ENCODE measurements at places on chromosomes 1 and 21.

GRCh38 chr1:41281334-41281733 is 39.2 kb upstream of the SCMH1 start:
- no peak for DNase-seq

- DNase-seq, result no peak
These were observed 81.1 kb downstream of the LHX4 start for GRCh38 chr1:180311011-180311730.

GRCh38 chr1:24203404-24203803 is 16.3 kb upstream of the IFNLR1 start:
- DNase-seq, result no peak

DNA sequence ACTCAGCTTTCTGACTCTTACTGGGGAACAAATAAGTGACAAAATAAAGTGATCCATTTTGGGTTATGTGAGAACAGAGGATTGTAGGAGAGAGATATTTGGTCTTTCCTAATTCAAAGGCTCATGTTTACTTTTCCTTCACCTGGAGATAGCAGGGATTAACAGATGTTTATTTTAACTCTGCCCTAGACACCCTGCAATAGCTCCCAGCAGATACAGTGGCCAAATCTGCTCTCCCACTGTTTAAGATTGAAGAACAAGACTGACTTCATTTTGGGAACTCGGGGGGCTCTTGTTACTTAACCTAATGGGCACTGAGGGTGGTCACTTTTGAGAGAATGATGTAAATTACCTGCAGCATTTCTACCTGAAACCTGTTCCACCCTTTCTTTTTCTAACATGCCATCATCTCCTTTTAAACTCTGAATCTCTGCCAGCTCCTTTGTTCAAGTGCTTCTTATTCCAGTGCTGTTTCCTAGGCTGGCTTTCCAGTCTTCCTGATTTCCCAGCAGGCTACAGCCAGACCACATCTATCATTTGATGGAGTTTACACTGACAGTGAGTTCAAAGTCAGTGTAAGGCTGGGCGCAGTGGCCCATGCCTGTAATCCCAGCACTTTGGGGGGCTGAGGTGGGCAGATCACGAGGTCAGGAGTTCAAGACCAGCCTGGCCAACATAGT is 90.0 kb downstream of the SELENOF start:
- no peak for DNase-seq

GRCh38 chr1:1037366-1038327 is 17.7 kb downstream of the AGRN start:
- no peak for DNase-seq

DNA sequence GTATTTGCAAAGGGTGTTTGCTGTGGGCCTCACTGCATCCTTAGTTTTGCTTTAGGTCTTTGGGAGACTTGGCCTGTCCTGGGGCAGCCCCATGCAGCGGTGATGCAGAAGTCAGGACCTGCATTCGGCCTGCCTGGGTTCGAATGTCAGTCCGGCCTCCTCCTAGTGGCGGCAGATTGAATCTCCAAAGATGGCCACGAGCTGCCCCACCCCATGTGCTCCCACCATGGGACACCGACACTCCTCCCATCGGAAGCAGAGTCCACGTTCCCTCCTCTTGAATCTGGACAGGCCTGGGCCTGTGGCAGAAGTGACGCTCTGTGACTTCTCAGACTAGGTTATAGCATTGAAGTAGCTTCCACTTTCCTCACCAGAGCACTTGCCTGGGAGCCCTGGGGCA is 16.3 kb upstream of the NPPB start:
- DNase-seq, result no peak

DNA sequence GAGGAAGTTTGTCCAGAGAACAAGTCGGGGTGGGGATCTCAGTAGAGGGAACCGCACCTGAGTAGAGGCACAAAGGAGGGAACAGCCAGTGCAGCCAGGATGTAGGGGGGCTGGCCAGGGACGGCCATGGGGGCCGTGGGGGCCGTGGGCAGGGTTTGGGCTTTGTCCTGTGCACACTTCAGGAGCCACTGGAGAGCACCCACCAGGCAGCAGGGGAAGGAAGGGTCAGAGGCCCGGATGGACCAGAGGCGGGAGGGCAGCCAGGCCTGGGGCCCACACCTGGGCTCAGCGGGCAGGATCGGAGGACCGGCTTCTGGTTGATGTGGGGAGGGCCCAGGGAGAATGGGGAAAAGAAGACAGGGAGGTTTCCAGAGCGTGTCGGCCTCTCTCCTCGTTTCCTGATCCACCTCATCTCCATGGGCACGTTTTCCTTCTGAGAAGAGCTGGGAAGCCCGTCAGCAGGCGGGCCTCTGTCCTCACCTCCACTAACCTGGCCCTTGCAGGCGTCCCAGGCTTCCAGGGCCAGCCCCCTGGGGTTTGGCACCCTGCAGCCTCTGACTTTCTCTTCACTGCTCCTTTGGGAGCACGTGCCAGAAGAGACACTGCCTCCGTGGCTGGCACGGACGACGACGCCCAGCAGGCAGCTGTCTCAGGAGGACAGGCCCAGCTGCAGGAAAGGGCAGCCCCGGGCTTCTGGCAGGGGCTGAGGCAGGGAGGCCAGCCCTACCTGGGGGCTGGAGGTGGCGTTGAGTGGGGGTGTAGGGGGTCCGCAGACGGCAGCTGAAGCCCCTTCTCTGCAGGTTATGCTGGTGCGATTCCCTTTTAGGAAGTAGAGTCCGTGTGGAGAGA is 16.8 kb upstream of the PDXK start:
- DNase-seq, result no peak

DNA sequence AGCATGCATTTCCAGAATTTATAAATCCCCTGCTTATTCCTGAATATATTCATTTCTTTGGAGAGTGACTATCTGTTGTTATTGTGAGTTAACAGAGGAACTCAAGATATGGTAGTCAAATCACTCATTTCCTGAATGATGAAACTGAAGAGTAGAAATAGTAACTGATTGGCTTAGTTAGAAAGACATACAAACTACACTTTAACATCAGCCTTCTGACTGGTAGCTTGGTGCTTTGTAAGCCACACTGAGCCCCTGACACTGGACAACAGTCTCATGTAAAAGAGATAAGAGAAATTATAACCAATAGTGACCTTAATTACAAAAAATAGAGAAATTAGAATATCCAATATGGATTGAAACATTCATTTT is 4.8 kb downstream of the GBP7 start:
- no peak for DNase-seq

GRCh38 chr21:33492571-33492970 is 1.1 kb upstream of the DNAJC28 start:
- no peak for DNase-seq

Measured in NCI-H774 (cell line).